ENCODE measurements at places on chromosomes 12 and 14.

DNA sequence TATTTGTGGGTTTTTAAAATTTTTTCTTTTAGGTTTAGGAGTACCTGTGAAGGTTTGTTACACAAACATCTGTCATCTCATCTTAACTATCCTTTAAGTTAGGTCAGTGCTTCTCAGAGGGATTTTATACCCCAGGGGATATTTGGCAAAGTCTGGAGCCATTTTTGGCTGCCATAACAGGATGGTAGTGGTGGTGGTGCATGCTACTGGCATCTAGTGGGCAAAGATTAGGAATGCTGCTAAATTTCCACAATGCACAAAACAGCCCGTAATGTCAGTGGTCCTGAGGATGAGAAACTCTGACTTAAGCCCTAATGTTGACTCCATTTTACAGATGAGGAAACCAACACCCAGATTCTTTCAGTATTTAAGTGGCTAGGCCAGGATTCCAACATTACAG lies 85.2 kb upstream of the MYF6 start:
- no peak for DNase-seq

DNA sequence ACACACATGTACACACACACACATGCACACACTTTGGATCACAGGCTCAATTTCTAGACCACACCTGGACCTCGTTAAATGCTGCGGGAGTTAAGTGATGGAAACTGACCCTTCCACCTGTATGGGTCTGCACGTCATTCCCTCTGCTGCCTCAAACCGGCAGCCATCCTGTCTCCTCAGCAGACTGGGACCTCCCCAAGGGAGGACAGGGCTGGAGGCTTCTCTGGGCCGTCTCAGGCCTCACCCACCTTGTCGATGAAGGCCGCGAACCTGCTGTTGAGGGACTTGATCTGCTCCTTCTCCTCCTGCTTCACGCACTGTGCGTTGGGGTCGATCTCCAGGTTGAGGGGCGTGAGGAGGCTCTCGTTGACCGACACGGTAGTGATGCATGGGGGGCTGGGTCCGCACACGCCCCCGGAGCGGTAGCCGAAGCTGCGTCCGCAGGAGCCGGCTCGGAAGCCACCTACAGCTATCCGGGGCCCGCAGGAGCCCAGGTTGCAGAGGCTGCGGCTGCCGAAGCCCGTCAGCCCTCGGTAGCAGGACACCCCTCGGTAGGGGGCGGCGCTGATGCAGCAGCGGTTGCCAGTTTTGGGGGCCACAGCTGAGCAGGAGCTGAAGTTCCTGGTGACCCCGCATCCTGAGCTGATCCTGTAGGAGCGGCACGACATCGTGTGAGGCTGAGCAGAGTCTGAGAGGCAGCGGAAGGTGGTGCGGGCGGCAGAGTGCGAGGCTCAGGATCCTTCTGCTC lies at the start of gene KRT85:
Gene KRT85 (minus strand): TSS at position 744 of the 748 bp plus-strand sequence. CDS start 76 bp downstream, at position 668.
- DNase-seq = no peak

- DNase-seq = no peak
Observed at GRCh38 chr12:22410486-22410885, 76.0 kb upstream of the ST8SIA1 start.

DNA sequence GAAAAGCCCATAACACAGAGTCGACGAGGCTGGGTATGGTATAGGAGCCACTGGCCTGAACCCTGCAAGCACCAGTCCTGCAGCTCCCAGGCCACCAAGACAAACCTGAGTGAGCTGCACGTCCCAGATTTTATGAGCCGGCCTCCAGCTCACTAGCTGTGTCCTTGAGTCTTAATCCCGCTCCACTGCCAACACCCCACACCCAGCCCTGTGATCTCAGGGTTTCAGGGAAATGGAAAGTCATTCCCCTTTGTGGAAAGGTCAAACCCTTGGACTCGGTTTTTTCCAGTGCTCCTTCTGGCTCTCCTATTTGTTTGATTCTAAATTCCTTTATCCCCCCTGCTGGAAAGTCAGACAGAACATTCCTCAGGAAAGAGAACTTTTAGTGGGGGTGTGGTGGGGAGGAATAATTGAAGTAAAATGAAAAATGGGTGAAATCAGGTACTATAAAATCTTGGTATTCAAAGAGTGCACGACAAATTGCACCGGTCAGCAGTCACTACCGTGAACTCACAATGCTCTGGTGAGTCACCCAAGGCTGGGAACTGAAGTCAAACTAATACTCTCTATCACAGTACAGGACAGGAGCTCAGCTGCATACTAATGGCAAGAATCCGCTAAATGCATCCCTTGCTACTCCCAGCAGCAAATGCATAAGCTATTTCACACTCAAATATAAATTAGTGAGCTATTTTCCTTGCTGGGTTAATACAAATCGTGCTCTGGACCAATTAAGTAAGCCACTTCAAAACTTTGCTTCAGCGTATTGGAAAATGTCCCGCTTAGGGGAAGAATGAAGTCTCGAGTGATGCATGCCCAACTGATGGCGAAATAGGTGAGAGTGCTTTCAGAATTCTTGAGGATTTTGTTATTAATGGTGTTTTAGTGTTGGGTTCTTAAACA lies 9.0 kb downstream of the PITPNM2 start:
- DNase-seq = peak; percentile 5

GRCh38 chr14:99213101-99213500 lies 58.9 kb downstream of the BCL11B start:
- no peak for DNase-seq

DNA sequence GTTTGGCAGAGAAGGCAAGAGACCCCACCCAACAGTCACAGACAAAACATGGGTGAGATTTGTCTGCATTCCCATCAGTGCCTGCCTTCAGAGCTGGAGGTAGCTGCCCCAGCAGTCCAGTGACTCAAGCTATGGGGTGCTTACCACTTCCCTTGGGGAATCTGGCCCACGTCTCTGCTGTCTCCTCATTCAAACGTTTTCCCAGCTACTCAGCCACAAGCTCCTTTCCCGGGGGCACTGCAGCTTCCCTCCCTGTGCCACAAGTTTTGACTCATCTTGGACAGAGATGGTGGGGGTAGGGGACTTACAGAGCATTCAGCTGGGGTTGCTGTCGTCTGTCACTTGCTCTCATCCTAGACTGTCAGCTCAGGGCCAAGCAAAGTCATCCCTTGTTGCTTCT lies 66.6 kb downstream of the FBXL14 start:
- no peak for DNase-seq

GRCh38 chr12:13347241-13348043 lies 150.9 kb downstream of the EMP1 start:
- no peak for DNase-seq

GRCh38 chr12:3055026-3055703 lies 22.0 kb upstream of the TSPAN9 start:
- DNase-seq = no peak

GRCh38 chr14:31884776-31885379 lies 192.2 kb upstream of the ARHGAP5 start:
- no peak for DNase-seq

- DNase-seq = no peak
Observed at GRCh38 chr12:70150230-70150629, 93.0 kb upstream of the CNOT2 start.

- DNase-seq = peak; percentile 84
Observed at GRCh38 chr14:20486684-20487395, 17.6 kb downstream of the PNP start.

GRCh38 chr14:92039063-92039718 lies 668 bp downstream of the TRIP11 start:
- DNase-seq = peak; percentile 64

GRCh38 chr12:72889791-72890190 lies 617.6 kb downstream of the TRHDE start:
- DNase-seq = no peak

DNA sequence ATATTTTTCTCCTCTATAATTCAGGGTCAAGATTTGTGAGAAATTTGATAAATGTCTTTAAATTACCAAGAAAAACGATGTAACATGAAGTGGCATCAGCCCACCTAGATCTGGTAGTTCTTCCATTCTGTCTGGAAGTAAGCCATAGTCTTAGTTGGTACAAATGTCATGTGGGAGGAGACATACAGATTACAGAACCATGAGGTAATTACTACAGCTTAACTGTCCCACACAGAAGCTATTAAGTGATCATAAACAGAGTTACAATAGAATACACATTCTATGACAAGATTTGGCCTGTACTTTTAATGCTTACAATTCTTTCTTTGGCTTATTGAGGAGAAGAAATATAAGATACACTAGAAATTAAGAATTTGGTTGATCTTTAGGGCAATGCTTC lies 13.7 kb upstream of the SIX1 start:
- DNase-seq = no peak

DNA sequence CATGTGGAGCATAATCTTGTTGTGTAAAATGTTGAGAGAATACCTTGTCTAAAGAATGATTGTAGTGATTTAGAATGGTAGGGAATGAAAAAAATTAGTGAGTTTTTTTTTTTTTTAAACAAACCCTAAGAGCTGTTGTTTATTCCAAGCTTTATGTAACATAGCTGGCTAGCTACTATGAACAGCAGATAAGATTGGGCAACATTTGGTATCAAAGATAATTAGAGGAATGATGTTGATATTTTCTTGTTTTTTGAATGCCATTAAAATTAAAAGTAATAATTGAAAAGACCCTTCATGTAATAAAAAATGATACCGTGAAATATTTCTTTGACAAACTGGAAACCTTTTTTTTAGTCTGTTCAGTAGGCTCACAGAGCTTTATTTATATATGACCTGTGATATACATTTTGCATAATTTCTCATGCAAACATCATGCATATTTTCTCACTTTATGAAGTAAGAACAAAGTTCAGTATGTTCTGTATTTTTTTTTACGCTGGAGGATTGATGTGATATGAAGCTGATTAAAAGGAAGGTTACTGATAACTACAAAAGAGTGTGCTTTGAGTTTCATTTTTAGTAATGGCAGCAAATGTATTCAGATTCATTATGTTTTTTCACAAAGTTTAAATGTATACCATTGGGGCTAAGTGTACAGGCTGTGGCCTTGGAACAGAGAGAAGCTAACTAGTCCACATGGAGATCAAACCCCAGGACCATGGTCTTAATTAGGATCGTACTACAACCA lies 8.1 kb downstream of the CPSF6 start:
- no peak for DNase-seq

DNA sequence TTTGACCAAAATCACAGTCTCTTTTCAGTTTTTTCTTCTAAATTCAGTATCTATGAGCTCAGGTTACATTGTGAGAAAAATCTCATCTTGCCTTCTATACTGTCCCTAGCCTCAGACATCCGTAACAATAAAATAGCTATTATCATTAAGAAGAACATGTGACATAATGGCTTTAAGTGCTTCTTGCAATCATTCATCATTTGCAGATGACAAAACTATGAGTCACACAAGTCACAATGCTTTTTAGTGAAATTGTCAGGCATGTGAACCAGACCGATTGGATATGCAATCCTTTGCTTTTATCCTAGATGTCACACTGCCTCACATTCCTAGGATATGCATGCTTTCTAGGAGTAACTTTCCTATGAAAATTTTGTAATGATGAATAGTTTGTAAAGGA lies 313.1 kb downstream of the SLC6A15 start:
- DNase-seq = no peak

DNA sequence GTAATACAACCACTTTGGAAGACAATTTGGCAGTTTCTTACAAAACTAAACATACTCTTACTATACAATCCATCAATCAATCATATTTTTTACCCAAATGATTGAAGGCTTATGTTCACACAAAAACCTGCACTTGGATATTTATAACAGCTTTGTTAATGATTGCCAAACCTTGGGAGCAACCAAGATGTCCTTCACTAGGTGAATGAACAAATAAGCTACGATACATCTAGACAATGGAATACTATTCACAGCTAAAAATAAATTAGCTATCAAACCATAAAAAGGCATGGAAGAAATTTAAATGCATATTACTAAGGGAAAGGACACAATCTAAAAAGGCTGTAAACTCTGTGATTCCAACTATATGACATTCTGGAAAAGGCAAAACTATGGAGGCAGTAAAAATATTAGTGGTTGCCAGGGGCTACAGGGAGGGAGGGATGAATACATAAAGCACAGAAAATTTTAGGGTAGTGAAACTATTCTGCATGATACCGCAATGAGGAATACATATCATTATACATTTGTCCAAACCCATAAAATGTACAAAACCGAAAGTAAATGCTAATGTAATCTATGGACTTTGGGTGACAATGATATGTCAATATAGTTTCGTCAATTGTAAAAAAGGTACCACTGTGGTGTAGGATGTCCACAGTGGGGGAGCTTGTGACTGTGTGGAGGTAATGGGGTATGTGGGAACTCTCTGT lies 70.5 kb downstream of the GPR65 start:
- DNase-seq = no peak

- DNase-seq = no peak
Observed at GRCh38 chr12:116381744-116382685, 104.5 kb upstream of the MED13L start.

GRCh38 chr14:24368562-24369252 lies 723 bp downstream of the NFATC4 start:
- peak; percentile 44 for DNase-seq

DNA sequence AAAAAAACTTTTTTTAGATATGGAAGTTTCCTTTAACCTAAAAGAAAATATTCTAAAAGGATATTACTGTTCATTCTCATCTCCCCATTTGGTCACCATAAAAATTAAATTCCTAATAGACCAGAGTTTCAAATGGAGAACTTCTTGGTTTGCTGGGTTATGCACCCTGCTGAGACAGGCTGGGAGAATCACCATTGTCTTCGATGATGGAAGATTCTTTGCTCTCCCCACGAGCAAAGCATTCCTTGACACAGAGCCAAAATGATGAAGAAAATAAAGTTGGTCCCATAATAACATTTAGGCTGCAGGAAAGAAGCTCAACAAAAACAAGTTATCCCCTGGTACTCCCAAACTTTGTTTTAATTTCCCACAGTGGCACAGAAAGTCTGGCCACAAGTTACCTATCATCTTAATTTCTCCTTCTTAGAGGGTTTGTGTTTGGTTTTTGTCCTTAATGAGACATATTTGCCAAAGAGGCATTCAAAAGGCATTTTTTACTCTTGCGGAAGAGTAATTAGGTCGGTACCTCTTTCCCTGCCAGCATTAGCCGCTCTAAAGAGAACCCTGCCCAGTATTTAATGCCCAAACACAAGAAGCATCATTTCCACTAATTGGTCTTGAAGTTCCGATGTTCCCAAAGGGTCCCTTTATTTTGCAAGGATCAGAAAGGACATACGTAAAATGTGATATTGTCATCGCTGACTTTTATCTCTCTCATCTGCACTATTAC lies 4.8 kb downstream of the DIO2 start:
- no peak for DNase-seq

DNA sequence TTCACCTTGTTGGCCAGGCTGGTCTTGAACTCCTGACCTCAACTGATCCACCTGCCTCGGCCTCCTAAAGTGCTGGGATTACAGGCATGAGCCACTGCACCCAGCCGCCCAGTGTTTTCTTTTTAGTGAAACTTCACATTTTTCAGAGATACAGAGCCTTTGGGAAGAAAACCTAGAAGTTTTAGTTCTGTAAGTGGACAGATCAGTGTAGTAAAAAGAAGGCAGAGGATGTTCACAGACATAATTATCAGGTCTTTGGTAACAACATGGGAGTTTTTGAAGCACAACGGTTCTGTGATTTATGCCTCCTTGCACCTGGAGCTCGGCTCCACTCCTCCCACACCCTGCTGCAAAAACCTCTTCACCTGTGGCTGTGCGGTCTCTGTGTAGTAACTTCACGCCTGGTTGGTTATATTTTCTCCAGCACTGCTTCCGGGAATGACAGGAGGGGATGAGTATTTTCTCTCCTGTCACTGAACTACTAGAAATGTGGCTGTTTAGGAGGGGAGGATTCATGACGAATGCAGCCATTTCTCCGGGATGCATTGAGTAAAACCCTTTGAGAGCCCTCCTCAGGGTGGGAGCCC lies 67.0 kb downstream of the ARF6 start:
- no peak for DNase-seq
